ENCODE measurements at places on chromosomes 11 and 22.

- peak; percentile 17 for DNase-seq
Observed at GRCh38 chr11:95764267-95764898, 25.2 kb downstream of the FAM76B start.

DNA sequence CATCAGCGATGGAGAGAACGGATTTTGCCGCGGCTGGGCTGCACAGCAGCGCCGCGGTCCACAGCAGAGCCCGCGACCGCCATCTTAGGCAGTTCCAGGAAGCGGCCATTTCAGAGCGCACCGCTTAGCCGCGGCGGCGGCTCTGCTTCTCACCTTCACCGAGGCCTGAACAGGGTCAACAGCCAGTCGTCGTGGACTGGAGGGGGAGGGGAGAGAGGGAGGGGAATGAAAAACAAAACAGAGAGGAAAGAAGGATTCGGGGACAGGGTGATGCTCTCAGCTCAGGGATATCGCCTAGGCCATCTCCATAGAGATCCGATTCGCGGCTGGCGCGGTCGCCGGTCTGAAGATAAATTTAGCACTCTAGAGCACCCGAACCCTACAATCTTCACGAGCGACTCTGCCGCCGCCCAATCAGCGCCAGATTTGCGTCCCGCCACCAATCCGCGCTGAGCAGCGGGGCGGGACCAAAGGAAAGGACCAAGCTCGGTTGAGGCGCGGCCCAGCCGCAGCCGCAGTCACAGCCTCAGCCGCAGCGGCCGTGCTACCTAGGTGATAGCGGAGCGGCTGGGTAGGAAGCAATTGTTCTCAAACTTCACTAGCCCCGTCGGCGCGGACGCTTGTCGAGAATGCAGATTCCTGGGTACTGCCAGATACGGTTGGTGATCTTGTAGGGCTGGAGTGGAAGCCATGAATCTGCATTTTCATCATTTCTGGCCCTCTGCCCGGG lies at the start of gene ZBED5:
Gene ZBED5 (minus strand): TSS at position 345 of the 730 bp plus-strand sequence. CDS start 3,108 bp downstream, outside the sequence.
- peak; percentile 91 for DNase-seq

- DNase-seq, result no peak
Observed at GRCh38 chr11:64663656-64664055, 59.3 kb downstream of the NRXN2 start.

- no peak for DNase-seq
Observed at GRCh38 chr11:92061456-92062062, 163.1 kb upstream of the FAT3 start.

DNA sequence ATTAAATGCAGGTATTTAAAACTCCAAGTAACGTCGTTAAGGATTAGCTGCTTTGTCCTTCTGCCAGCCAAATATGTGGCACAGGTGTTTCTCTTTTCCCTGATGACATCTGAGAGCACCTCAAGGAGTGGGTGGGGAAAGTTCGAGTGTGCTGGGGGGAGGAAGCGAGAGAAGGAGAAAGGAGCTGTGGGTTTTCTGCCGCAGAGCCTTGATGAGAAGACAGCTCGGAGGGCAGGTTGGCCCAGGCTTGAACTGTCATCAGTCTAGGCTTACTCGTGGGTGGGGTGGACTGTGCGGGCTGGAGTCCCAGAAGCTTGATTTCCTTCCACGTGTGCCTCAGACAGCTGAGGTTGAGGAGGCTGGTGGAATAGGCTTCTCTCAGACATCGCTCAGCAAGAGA lies 15.2 kb upstream of the SORL1-AS1 start:
- DNase-seq, result no peak

GRCh38 chr22:17754233-17754925 lies 19.9 kb downstream of the BID start:
- no peak for DNase-seq

DNA sequence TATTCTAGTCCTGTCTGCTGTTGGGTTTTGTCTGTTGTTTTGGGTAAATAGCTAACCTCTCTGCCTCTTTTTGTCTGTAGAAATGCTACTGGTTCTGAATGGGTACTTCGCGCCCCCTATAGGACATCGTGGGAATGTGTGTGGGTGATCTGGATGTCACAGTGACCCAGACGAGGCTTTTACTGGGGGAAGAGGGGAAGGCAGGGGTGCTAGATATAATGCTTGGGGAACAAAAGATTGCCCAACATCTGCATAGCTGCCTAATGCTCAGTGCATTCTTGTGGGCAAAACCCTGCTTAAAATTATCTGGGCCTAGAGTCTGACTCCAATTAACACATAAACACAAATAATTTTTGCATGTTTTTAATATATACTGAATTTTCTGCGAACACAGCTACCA lies 57.7 kb downstream of the BMAL1 start:
- peak; percentile 30 for DNase-seq

DNA sequence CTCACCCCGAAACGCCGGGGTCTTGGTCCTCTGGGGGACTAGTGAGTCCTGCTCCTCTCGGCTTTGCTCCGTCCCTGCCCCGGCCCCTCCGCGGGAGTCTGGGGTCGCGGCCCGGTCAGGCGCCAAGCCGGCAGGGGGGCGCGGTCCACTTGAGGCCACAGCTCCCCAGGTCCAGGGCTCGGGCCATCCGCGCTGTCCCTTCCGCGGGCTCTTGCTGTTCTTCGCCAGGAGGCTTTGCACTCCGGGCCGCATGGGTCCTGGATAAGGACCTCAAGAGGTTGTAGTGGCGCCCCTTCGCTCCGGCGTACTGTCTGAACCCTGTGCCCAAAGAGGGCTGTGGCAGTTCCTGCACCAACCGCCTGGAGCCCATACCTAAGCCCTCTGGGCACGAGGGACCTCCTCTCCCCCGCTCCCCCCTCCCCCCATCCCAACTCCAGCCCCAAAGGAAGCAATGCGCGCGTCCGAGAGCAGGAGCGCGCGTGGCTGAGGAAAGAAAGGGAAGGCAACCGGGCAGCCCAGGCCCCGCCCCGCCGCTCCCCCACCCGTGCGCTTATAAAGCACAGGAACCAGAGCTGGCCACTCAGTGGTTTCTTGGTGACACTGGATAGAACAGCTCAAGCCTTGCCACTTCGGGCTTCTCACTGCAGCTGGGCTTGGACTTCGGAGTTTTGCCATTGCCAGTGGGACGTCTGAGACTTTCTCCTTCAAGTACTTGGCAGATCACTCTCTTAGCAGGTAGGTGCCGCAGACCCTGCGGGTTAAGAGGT lies at the start of gene ADM:
Gene ADM (plus strand): TSS at position 579 of the 767 bp plus-strand sequence. CDS start 628 bp downstream, outside the sequence.
- DNase-seq, result peak; percentile 81

All from skeletal muscle cell (primary cell).